ENCODE measurements at places on chromosomes 5 and 9. TPM values are rescaled to one million over a fixed set of nuclear protein-coding genes. Genes with fewer than 3 reads are reported as not detected.

The CCDC171 gene
- 1.7 TPM for total RNA-seq

The SHC3 gene
- 24.0 TPM for total RNA-seq

The C5orf52 gene
- not detected for total RNA-seq

The CDH10 gene
- 1.7 TPM for total RNA-seq

The CCDC112 gene
- 4.1 TPM for total RNA-seq

The AFAP1L1 gene
- total RNA-seq: 2.4 TPM

The LIX1 gene
- total RNA-seq: not detected

The GAS1 gene
- total RNA-seq: 85.8 TPM

The PCDHA1 gene
- under 0.01 TPM for total RNA-seq

The TMOD1 gene
- 0.57 TPM for total RNA-seq

The SLCO6A1 gene
- total RNA-seq: not detected

The NR4A3 gene
- total RNA-seq: 1.00 TPM

The RAB3C gene
- total RNA-seq: under 0.01 TPM

The RGS7BP gene
- total RNA-seq: under 0.01 TPM

The N4BP3 gene
- 0.71 TPM for total RNA-seq

Data from smooth muscle cell of bladder (primary cell).